ENCODE measurements at places on chromosomes 1 and 21.

DNA sequence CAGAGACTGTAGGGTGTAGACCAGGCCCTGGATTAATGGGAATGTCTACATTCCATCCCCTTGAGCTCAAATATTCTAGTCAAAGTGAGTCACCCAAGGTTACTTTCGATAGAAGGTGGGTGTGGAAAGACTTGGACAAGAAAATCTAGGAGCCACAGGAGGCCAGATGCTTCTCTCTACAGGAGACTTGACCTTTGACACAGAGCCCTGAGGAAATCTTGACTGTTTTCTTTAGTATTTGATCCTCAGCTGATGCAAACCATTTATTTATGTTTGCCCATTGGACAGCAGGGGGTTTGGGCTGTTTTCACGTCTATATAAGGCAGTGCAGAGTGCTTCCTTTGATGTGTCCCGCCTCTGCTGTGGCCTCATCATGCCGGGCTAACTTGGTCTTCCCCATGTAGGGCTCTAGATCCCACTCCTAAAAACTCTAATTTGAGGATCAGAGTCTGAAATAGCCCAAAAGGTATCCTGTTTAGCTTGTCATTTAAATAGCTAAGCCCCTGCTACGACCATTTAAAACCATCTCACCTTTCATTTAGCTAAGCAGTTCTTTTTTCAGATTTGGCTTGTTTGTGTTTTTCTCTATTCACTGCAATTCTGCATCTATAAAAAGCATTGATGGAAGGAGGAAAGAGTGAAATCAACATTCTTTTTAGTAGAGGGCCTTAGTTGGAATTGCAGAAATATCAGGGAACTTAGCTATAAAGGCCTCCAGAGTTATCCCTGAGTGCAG, 15.5 kb upstream of the MAP3K7CL start:
- peak; percentile 94 for DNase-seq

GRCh38 chr1:150235294-150235851, 539 bp downstream of the ANP32E start:
- peak; percentile 27 for DNase-seq

GRCh38 chr1:5601516-5601915, 390.7 kb downstream of the NPHP4 start:
- no peak for DNase-seq

GRCh38 chr1:93244298-93245069, 64.0 kb downstream of the CCDC18 start:
- no peak for DNase-seq

DNA sequence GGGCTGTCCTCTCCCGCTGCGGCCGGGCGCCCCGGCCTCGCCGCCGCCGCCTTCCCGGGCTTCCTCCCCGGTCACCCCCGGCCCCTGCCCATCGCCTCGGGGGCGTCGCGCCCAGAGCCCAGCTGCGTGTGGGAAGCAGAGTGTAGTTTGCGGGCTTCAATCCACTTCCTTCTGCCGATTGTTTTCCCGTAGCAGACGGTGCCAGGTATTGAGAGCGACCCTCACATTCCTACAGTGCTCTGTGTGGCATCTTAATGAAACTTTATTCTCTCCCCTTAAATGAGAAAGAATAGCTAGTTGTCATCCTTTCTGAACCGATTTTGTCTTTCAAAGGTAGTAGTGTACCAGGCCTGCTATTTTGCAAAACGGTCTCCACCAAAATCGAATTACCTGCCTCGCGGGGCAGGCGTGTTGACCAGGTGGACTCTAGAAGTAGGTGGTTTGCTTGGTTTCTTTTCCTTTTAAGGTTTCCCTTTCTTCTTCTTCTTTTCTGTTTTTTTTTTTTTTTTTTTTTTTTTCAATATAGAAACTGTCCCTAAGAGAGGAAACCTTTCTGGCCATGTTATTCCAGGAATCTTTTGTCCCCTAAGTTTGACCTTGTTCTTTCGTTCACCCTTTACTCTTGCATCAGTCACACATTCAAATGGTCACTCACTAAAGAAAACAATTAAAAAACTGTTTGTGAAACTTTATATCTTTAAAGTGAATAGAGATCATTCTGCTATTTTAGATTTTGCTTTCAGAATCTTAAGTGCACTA, 881 bp downstream of the USP25 start:
- DNase-seq, result no peak

GRCh38 chr1:66069976-66070876, 277.5 kb downstream of the PDE4B start:
- DNase-seq, result no peak

DNA sequence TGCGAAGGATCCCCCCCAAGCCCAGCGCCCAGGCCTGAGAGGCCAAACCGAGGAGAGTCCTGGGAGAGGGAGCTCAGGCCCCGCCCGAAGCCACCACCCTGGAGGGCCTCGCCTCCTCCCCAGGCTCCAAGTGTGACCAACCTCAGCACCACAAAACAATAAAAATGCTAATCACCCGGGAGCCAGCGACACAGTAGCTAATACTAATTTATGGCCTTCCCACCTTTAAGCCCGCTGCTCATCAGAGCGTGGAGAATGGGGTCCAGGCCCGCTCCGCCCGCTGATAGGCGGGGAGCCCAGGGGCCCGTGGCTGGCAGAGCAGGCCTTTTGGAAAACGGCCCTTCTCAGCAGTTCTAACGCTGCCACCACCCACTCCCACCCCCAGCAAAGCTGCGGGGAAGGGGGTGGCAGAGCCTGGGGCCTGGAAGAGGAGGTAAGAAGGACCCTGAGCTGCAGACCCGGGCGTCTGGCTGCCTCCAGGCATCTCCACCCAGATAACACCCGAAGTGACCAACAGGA, 20.4 kb upstream of the TAS1R2 start:
- DNase-seq, result no peak

- DNase-seq, result no peak
Observed at GRCh38 chr21:42160765-42161164, 58.2 kb upstream of the ABCG1 start.

- DNase-seq, result no peak
Observed at GRCh38 chr1:5507340-5507739, 484.9 kb downstream of the NPHP4 start.

Data from iris pigment epithelial cell (primary cell).